ENCODE measurements at places on chromosomes 12 and 14. TPM values are rescaled to one million over a fixed set of nuclear protein-coding genes. Genes with fewer than 3 reads are reported as not detected.

- no peak overlapping the region for H3K4me3 ChIP-seq
- DNase-seq = no peak
These were observed 5.3 kb downstream of the SSTR1 start for GRCh38 chr14:38213001-38213400.

GSC gene
- not detected for total RNA-seq

DNA sequence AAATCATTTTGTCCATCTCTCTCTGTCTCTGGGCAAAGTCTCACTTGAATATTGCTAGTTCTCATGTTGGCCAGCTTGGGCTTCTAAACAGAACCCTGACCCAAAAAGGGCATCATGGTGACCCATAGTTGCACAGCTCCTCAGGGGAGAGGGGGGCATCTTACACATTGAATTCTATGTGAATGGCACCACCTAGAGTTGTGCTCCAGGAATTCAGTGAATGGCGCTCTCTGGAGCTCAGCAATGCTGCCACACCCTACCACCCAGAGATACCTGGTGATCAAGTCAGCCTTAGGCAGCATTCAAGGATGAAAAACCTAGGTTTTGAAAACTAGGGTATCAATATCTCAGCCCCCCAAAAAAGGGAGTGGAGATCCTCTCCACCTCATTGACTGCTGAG is 50.6 kb downstream of the SMUG1 start:
- no peaks in the 10 kb centered on the region for H3K4me1 ChIP-seq
- H3K4me3 ChIP-seq = no peak overlapping the region
- no peak for DNase-seq
- no peak overlapping the region for H3K27ac ChIP-seq
- H3K36me3 ChIP-seq = no peaks in the 10 kb centered on the region

- no peak for DNase-seq
- H3K36me3 ChIP-seq = no peaks in the 10 kb centered on the region
- H3K4me3 ChIP-seq = no peak overlapping the region
- no peaks in the 10 kb centered on the region for H3K27me3 ChIP-seq
- no peak overlapping the region for H3K27ac ChIP-seq
- H3K4me1 ChIP-seq = peaks cover 8% of the 10 kb centered on the region
These were observed 34.0 kb downstream of the EMP1 start for GRCh38 chr12:13230500-13230899.

B4GALNT3 gene
- total RNA-seq = 8.0 TPM

GRCh38 chr12:128259556-128260070 is 7.4 kb upstream of the TMEM132C start:
- no peaks in the 10 kb centered on the region for H3K4me1 ChIP-seq
- no peak overlapping the region for H3K4me3 ChIP-seq
- H3K36me3 ChIP-seq = no peaks in the 10 kb centered on the region
- no peaks in the 10 kb centered on the region for H3K27me3 ChIP-seq

DNA sequence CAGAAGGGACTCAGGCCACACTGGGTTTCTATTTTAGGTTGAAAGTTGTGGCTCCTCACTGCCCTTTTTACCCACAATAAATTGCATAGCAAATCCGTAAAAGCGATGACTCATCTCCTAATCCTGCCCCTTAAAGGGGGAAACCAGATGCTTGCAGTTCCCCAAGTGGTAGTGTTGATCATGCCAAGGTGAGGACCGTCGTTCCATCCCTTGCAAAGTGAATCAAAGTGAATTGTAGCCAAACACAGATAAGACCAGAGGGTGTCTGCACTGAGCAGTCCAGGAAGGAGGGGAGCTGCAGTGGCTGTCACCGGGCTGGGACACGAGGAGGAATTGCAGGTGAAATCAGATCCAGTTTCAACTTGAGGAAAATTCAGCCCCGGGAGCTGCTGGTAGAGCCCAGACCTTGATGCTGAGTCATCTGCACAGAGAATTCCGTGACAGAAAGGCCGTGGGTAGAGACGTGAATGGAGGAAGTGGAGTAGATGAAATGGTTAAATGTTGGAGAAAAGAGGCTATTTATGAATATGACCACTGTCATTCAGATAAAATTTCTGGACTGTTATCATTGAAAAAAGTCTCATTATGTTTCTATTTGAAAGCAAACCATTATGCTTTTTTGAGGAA is 44.2 kb upstream of the MMP17 start:
- H3K27ac ChIP-seq = peak overlapping the region; percentile 80
- H3K36me3 ChIP-seq = peaks cover 14% of the 10 kb centered on the region
- no peaks in the 10 kb centered on the region for H3K27me3 ChIP-seq
- H3K4me3 ChIP-seq = peak overlapping the region; percentile 44

GRCh38 chr14:87628129-87628528 is 364.9 kb downstream of the GALC start:
- no peak overlapping the region for H3K4me3 ChIP-seq
- no peak overlapping the region for H3K27ac ChIP-seq
- no peaks in the 10 kb centered on the region for H3K4me1 ChIP-seq
- no peaks in the 10 kb centered on the region for H3K27me3 ChIP-seq

DNA sequence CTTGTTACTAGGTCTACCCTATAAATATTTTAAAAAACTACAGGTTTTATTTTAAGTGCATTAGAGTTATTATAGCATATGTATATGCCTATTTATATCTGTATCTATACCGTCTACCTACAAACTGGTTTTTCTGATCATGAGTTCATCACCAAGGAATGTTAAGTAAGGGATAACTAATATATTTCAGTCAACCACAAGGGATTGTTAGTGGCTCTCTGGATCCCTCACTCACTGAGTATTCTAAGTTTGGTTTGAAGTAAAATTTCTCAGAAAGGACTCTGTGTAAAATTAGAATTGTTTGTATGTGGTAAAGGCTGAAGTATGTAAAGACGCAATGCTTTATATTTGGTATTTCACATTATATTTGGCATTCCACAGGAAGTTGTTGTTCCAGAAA is 4.8 kb downstream of the EPYC start:
- no peaks in the 10 kb centered on the region for H3K36me3 ChIP-seq
- 0 out of 2 replicates have a peak overlapping the region, but pooled peaks have one; percentile 8 for H3K27ac ChIP-seq
- peaks cover 31% of the 10 kb centered on the region for H3K4me1 ChIP-seq
- peak; percentile 62 for DNase-seq

- no peak overlapping the region for H3K27ac ChIP-seq
- H3K4me3 ChIP-seq = no peak overlapping the region
- H3K27me3 ChIP-seq = peaks cover 34% of the 10 kb centered on the region
- no peaks in the 10 kb centered on the region for H3K36me3 ChIP-seq
These were observed 386.0 kb downstream of the BCAT1 start for GRCh38 chr12:24562771-24563431.

APOF gene
- not detected for total RNA-seq

DNA sequence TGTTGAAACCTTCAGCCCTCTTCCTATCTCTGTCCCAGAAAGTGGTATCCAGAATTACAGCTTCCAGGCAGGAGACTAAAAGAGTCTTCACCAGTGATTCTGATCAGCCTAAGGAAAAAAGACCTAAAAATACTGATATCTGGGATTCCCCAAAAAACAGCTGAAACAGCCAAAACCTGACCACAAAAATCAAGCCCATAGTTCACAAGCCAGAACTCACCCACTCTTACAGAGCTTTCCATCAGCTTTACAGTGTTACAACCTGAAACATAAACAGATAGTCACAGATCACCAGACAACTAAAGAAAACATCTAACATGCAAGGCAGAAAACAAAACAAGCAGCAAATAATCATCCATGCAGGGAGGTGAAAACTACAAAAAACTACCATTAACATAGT is 26.0 kb upstream of the TSPAN8 start:
- H3K36me3 ChIP-seq = no peaks in the 10 kb centered on the region
- no peaks in the 10 kb centered on the region for H3K4me1 ChIP-seq
- no peak for DNase-seq
- no peak overlapping the region for H3K4me3 ChIP-seq
- no peak overlapping the region for H3K27ac ChIP-seq

DNA sequence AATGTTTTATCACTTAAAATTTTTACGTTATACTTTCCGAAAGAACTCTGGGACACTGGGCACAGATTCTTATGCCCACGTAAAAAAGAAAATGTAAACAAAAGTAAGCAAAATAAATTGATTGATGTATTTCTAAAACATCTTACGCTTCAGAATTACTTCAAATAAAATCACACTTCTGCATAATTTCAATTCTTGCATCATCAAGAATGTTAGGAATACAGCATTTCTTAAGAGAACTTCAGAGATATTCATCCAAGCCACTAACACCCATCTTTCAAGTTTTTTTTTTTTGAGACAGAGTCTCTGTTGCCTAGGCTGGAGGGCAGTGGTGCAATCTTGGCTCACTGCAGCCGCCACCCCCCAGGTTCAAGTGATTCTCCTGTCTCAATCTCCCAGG is 180.6 kb downstream of the MED13L start:
- H3K27me3 ChIP-seq = no peaks in the 10 kb centered on the region
- no peak overlapping the region for H3K27ac ChIP-seq
- no peak for DNase-seq
- H3K4me1 ChIP-seq = no peaks in the 10 kb centered on the region

DNA sequence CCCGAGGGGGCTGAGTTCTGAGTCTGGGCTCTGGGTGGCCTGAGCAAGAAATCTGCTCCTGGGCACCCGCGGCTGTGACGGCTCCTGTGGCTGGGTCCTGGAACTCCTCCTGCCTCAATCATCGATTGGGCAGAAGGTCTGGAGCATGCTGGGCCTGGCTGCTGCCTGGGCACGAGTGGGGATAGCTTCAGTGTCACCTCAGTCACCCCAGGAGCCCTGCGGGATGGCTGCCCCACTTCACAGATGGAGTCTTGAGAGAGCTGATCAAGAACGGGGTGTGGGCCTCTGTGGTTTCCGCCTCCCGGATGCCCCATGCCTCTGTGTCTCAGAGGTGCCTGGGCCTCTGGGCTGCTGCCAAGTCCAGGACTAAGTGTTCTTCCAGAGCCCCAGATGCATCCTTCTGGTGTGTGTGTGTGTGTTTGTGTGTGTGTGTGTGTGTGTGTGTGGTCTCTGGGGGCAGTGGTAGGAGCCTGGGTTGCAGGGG is 185.6 kb upstream of the C14orf180 start:
- H3K27ac ChIP-seq = no peak overlapping the region
- no peak overlapping the region for H3K4me3 ChIP-seq
- H3K4me1 ChIP-seq = no peaks in the 10 kb centered on the region
- H3K27me3 ChIP-seq = peaks cover 98% of the 10 kb centered on the region

DNA sequence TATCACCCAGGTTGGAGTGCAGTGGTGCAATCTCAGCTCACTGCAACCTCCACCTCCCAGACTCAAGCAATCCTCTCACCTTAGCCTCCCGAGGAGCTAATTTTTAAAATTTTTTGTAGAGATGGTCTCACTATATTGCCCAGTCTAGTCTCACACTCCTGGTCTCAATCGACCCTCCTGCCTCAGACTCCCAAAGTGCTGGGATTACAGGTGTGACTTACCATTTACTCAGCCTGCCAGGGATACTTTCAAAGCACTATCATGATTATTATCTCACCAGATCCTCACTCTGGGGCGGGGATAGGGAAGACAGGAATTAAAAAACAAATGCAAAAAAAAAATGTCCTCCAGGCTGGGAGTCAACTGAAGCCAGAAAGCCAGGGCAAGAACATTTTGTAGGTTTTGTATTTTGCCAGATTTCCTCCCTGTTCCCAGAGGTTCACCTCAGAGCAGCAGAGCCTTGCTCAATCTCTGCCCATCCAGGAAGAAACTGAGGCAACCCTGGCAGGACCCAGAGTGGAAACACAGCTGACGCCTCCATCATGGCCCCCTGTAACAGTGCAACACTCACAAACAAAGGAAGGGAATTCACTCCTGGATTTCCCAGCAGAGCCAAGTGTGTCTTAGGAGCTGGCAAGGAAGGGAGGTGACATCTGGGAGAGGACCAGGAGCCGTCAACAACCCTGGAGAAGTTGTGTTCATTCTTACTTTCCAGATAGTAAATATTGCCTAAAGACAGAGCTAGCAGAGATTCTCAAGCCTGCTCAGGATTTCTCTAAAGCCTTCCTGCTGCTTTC is 73.9 kb downstream of the IRF2BPL start:
- no peak overlapping the region for H3K4me3 ChIP-seq
- H3K27me3 ChIP-seq = no peaks in the 10 kb centered on the region
- H3K27ac ChIP-seq = peak overlapping the region; percentile 90
- no peak for DNase-seq
- H3K4me1 ChIP-seq = peaks cover 98% of the 10 kb centered on the region

- 0 out of 2 replicates have a peak, but pooled peaks cover 10% of the 10 kb centered on the region for H3K36me3 ChIP-seq
- H3K27ac ChIP-seq = no peak overlapping the region
- no peak for DNase-seq
- H3K27me3 ChIP-seq = no peaks in the 10 kb centered on the region
- H3K4me3 ChIP-seq = no peak overlapping the region
These were observed 2.7 kb downstream of the APPL2 start for GRCh38 chr12:105233041-105233905.

- H3K27ac ChIP-seq = no peak overlapping the region
- peaks cover 43% of the 10 kb centered on the region for H3K27me3 ChIP-seq
- no peak for DNase-seq
These were observed 55.5 kb downstream of the CRACR2A start for GRCh38 chr12:3697311-3697870.

DNA sequence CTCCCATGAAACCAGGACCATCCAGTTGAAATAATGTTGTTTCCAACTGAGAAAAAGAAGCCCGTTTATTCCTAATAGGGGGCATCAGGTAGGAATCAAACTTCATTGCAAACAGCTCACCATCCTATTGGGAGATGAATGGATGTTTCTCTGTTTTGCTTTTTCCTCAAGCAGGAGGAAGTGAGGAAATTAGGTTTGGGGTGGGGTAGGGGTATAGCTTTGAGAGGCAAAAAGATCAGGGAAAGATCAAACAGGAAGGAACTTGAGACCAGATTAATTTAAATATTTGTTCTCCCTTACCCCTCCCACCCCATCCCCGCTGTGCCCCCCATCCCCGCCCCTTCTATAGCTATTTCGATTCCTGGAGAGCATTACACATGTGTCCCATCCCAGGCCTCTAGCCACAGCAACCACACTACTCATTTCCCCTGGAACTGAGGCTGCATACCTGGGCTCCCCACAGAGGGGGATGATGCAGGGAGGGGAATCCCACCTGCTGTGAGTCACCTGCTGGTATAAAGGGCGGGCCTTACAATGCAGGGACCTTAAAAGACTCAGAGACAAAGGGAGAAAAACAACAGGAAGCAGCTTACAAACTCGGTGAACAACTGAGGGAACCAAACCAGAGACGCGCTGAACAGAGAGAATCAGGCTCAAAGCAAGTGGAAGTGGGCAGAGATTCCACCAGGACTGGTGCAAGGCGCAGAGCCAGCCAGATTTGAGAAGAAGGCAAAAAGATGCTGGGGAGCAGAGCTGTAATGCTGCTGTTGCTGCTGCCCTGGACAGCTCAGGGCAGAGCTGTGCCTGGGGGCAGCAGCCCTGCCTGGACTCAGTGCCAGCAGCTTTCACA is at the start of gene IL23A:
Gene IL23A, plus strand, starts transcription at position 577 of the 850 bp plus-strand sequence. Its CDS starts 161 bp downstream, at position 738.
- DNase-seq = peak; percentile 71
- H3K4me1 ChIP-seq = peaks cover 29% of the 10 kb centered on the region
- H3K27me3 ChIP-seq = no peaks in the 10 kb centered on the region
- no peak within 1 kb of the TSS for H3K4me3 ChIP-seq

CLEC6A gene
- total RNA-seq = not detected

CELA1 gene
- total RNA-seq = 0.58 TPM
